ENCODE measurements at places on chromosomes 11 and 22.

GRCh38 chr11:134062265-134063123 is 6.4 kb upstream of the JAM3 start:
- no peak for DNase-seq

DNA sequence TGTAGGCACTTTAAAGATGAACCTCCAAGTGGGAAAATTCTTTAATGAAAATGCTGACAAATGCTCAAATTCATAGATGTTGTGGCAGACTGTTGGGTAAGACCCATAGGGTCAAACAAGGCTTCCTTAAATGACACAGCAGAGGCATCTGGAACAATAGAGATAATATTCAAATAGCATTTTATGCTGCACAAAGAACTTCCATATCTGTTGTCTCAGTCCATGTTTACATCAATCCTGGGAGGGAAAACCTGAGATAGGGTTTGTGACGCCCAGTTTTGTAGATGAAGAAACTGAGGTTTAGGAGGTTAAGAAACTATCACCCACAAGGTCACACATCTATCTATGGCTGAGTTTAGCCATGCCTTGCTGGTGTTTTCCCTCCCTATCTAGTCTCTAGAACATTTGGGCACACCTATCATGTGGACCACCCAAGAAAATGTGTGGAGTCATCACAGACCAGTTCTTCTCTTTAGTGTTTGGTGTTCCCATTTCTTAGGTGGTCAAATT is 106.4 kb downstream of the EHF start:
- no peak for DNase-seq

- DNase-seq, result no peak
These were observed 59.3 kb downstream of the EHF start for GRCh38 chr11:34680206-34680605.

DNA sequence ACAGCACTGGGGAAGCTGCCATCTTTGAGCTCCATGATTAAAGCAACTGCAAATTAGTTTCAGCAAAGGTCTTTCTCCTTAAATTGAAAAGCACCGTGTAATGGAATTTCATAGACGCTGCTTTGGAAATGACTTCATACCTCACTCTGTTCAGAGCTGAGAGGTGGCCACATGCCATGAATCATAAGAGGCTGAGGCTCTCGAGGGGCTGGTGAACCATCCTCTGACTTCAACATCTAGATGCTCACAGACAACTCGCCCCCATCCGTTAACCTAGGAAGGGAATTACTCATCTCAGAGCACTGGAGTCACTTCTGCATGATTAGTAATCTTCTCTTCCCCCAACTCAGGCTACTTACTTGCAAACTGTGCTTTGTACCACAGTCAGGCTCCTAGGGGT is 122.3 kb downstream of the RCN1 start:
- DNase-seq, result peak; percentile 57

- DNase-seq, result no peak
These were observed 84.7 kb downstream of the MAML2 start for GRCh38 chr11:96257972-96258934.

DNA sequence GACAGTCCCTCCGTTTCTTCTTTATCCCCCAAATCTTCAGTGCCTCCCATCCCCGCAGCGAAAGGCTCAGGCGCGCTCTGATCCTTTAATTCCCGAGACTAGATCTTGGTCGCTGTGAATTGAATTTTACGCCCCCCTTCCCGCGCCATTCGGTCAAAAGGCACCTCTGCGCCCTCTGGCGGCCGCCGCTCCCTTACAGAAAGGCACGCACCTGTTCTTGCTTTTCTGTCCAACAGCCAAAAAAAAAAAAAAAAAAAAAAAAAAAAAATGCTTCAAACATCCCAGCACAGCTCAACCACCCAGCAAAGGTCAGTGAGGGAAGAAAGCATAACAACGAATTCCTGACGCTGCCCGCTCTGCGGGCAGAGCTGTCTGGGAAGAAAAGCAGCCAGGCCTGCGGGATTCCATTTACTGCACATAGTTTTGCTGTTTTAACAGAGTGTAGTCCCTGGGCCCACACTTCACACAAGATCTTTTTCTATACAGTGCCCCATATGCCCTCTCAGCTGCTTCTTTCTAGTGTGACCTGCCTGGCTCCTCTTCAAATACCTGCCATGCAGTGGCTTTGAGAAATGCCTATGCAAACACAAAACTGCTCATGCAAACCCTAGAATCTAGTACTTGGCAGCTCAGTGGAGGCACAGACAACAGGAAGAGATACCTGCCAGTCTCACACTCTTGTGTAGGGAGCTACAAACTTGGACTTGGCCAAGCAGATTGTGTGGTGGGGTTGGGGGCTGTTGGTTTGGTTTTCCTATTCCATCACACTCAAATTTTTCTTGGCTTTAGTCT is 1.3 kb upstream of the ESAM start:
- DNase-seq, result peak; percentile 67

GRCh38 chr11:65506772-65507505 is 8.1 kb downstream of the MALAT1 start:
- no peak for DNase-seq

GRCh38 chr11:102716527-102716926 is 8.2 kb downstream of the MMP8 start:
- no peak for DNase-seq

GRCh38 chr22:47051441-47052071 is 289.1 kb downstream of the TBC1D22A start:
- no peak for DNase-seq

Measured in stimulated activated CD8-positive, alpha-beta memory T cell treated with anti-CD3 and anti-CD28 coated beads, Interleukin-15, amount 100 ng/mL, for 48 hours (primary cell).